ENCODE measurements at places on chromosomes 2 and 18.

DNA sequence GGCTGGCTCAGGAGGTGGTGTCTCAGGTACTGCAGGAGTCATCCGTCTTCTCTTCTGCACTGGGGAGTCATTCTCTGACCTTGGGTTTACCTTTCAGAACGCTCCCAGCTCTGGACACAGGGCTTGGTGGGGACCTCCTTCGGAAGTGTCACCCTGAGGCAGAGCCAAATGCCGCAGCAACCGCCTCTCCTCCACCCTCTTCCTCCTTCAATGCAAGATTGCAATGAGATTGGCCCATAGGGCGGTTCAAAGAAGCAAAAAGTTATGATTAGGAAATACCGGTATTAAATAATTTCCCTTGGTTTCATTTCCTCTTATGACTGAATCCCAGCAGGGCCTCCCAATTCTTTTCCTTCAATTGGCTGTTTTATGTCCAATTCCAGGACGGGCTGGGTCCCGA, 178.8 kb downstream of the ACKR3 start:
- DNase-seq: peak; percentile 29

DNA sequence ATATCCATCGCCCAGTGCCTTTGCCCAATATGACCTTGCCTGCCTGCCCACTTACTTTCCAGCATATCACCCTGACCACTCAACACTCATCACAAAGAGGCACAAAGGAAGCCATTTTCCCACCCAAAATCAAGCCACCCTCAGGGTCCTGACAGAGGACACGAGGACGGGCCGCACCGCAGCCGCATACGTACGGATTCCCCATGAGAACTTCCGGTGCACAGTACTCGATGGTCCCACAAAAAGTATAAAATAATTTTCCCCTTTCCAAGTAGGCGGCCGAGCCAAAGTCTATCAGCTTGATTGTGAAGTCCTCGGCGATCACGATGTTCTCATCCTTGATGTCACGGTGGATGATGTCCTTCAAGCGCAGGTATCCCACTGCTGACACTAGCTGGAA, 10.0 kb upstream of the MTERF4 start:
- no peak for DNase-seq

DNA sequence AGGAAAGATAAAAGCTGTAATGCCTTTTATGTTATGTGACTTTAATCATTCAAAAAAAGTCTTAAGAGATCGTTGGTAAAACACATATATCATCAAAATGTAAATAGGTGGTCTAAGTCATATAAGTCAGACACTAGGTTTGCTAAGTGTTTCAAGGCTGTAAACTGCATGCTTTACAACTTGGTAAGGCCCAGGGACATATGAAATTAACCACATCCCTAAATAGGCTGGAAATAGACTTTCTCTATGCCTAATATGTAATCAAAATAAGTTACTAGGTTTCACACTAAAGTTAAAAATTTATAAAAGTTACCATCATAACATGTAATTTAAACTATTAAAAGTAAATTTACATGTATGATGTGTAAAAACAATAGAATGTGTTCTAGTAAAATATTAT, 946.3 kb upstream of the LRATD1 start:
- DNase-seq: no peak

GRCh38 chr2:240999873-241000541, 1.6 kb downstream of the SNED1 start:
- no peak for DNase-seq

DNA sequence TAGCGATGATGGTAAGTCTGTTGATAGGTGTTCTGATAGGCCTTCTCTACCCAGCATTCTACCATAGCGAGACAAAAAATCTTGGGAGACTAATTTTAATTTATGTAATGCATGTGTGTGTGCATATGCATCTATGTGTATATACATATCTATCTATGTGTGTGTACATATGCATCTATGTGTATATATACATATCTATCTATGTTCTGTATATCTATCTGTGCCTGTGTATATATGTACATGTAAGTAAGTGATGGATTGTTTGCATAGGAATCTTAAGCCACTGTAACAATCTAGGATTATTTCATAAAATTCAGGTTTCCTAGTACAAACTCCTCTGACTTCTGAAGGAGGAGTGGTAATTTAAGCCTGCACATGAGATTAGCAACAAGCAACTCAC, 197.2 kb upstream of the PXDN start:
- no peak for DNase-seq

DNA sequence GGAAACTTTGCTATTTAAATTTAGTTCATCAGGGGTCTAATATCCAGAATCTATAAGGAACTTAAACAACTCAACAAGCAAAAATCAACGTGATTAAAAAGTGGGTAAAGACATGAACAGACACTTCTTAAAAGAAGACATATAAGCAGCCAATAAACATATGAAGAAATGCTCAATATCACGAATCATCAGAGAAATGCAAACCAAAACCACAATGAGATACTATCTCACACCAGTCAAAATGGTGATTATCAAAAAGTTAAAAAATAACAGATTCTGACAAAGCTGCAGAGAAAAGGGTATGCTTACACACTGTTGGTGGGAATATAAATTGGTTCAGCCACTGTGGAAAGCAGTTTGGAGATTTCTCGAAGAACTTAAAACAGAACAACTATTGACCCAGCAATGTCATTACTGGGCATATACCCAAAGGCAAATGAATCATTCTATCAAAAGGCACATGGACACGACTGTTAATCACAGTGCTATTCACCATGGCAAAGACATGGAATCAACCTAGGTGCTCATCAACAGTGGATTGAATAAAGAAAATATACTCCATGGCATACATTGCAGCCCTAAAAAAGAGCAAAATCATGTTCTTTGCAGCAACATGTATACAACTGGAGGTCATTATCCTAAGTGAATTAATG, 189.9 kb downstream of the SLC4A10 start:
- DNase-seq: no peak

Data from GM23248 (cell line).